ENCODE measurements at places on chromosomes 7 and 10. TPM values are rescaled to one million over a fixed set of nuclear protein-coding genes. Genes with fewer than 3 reads are reported as not detected.

Gene TMEM270
- not detected for total RNA-seq

Gene ZNF92
- total RNA-seq = 2.7 TPM

Gene PNLIPRP2
- total RNA-seq = not detected

Gene RAB19
- 5.3 TPM for total RNA-seq

Gene FANK1
- 4.0 TPM for total RNA-seq

Gene CNTNAP2
- total RNA-seq = 0.03 TPM

Gene PCLO
- total RNA-seq = 0.38 TPM

Gene MYOZ1
- not detected for total RNA-seq

Gene DLX6
- total RNA-seq = not detected

Gene THSD7A
- not detected for total RNA-seq

Gene PNLIPRP3
- not detected for total RNA-seq

Gene TYW1B
- 2.5 TPM for total RNA-seq

Measured in HT-29 (cell line).